CD4-positive, alpha-beta memory T cell (primary cell): ENCODE measurements at places on chromosomes 3 and 15.

DNA sequence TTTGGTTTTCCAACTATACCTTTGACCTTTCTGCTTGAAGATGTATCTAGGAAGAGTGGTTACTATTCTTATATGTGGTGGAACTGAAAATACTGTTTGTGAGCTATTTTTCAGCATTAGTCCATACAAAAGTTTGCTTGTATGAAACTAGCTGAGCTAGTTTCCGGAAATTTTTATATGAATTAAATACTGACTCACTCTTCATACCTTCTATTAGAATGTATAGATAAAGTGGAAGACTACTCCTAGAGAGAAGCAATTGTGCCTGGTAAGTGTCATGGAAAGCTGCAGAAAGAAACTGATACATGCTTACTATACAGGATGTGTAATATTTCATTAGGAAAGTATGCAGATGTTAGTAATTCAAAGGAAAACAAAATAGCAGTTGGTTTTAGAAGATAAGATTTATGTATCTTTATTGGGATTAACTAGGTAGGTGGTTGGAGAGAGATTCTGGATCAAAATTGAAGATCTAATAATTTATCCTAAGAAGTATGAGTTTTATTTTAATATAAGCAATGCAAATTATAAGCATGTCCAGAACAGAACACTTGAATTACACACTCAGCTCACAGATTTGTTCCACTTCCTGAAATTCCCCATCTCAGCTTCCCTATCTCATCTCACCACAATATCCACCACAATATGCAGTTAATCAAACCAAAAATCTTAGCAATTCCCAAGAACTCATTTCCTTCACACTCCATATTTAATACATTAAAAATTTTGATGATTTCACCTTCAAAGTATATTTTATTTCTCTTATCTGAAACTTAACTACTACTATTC is 82.8 kb downstream of the BCHE start:
- H3K4me3 ChIP-seq: no peak overlapping the region
- H3K4me1 ChIP-seq: no peaks in the 10 kb centered on the region
- no peaks in the 10 kb centered on the region for H3K27me3 ChIP-seq
- H3K27ac ChIP-seq: no peak overlapping the region

DNA sequence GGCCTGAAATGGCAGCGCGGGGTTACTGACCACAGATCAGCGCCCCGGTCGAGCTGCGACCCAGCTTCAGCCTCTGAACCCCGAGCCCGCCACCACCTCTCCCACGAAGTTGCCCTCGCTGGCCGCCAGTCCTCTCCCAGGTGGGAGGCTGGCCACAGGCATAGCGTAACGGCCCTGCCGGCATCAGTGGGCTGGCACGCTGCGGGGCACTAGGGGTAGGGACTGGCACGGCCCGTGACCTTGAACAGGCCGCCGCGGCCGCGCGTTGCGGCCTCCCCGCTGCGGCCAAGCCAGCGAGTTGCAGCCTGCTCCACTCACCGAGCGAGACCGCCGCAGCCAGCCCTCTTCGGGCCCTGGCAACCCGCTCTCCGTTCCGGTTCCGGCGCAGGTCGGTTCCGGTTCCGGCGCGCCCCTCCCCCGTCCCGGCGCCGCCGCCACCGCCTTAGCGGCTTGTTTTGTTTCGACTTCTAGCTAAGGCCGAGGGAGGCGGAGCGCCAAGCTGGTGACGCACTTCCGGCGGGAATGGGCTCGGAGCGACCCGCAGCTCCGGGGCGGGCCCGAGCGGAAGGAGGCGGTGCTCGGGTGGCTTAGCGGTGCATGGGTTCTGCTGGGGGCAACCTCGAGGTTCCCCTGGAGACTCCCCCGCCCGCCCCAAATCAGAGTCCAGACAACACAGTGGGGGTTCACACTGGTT is at the start of gene USP19:
Gene USP19, minus strand, starts transcription at position 386 of the 694 bp plus-strand sequence. CDS start 1,678 bp downstream, outside the sequence.
- peak within 1 kb of the TSS; percentile 94 for H3K4me3 ChIP-seq
- peak within 1 kb of the TSS; percentile 92 for H3K27ac ChIP-seq
- H3K36me3 ChIP-seq: peaks cover 25% of the 10 kb centered on the region
- peaks cover 26% of the 10 kb centered on the region for H3K4me1 ChIP-seq
- H3K27me3 ChIP-seq: no peaks in the 10 kb centered on the region

GRCh38 chr3:69051756-69052471 is at the start of gene TMF1:
TSS of gene TMF1 (minus strand) at chr3:69052333. CDS start at chr3:69052086, 247 bp downstream.
- peaks cover 26% of the 10 kb centered on the region for H3K36me3 ChIP-seq
- peak; percentile 98 for DNase-seq
- H3K27ac ChIP-seq: peak within 1 kb of the TSS; percentile 96

DNA sequence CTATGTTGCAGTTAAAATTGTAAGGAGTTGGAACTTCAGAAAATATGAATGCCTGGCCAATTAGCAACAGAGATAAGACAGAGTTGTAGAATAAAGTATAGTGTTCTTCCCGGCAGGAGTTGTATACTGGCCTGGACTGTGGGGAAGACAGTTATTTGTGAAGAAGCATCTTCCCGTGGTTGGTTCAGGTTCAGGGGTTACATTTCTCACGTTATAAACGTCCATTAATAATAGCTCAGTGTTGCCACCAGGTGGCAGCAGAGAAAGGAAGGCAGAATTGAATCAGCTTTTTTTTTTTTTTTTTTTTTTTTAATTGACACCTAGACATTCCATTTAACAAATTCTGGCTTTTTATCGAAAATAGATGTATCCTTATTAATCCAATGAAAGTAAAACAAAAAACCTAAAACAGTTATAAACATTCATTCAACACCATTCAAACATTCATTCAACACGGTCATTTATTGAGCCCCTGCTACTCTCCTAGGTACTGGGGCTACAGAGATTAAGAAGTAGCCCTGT is 66.4 kb upstream of the NR2E3 start:
- no peak overlapping the region for H3K4me3 ChIP-seq
- no peaks in the 10 kb centered on the region for H3K4me1 ChIP-seq
- H3K36me3 ChIP-seq: no peaks in the 10 kb centered on the region
- no peak overlapping the region for H3K27ac ChIP-seq
- H3K27me3 ChIP-seq: no peaks in the 10 kb centered on the region

GRCh38 chr3:51954105-51954504 is 1.1 kb upstream of the GPR62 start:
- DNase-seq: no peak
- H3K4me1 ChIP-seq: peaks cover 15% of the 10 kb centered on the region
- H3K36me3 ChIP-seq: no peaks in the 10 kb centered on the region
- no peak overlapping the region for H3K4me3 ChIP-seq
- H3K27ac ChIP-seq: no peak overlapping the region

DNA sequence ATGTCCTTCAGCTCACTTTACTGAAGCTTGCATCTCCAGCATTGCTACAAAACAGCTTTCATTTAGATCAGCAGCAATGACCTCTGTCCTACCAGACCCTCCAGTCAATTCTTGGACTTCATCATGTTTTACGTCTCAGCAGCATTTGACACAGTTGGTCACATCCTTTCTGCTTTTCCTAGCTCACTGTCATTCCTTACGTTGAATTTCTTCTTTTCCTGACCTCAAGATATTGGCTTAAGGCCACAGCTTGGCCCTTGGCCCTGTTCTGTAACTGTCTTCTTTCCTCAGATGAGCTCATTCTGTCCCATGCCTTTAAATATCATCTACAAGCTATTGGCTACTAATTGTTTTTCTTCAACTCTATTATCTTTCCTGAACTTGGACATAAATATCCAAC is 576.2 kb upstream of the KCNMB2 start:
- DNase-seq: no peak
- no peak overlapping the region for H3K4me3 ChIP-seq
- H3K27me3 ChIP-seq: no peaks in the 10 kb centered on the region

GRCh38 chr3:128483657-128484403 is 9.2 kb downstream of the GATA2 start:
- peaks cover 60% of the 10 kb centered on the region for H3K27me3 ChIP-seq
- peaks cover 41% of the 10 kb centered on the region for H3K4me1 ChIP-seq
- no peak for DNase-seq
- no peak overlapping the region for H3K4me3 ChIP-seq
- no peak overlapping the region for H3K27ac ChIP-seq

DNA sequence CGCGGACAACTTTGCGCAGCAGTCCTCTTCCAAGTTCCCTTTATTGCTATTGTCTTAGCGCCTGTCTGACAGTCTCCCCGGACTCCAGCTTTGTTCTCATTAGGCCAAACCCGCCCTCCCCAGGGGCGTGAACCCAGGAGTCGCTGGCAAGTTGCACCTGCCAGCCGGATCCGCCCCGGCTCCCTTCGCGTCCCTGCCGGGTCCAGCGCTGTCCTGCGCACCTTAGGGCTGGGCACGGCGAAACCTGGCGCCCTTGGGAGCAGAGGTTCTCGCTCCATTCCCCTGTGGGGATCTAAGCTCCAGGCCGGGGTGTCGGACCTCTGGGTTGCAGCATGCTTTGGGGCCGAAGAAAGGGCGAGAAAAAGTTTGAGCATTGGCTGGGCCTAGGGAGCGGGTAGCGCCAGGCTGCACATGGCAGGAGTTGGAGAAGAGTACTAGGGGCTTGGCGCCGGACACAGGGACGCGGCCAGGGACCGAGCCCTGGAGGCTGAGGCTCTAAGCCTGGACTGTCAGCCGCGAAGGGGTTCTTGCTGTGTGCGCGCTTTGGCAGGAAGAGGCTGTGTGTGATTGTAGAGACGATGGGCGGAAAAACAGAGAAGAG is 335.1 kb upstream of the THRB start:
- H3K36me3 ChIP-seq: no peaks in the 10 kb centered on the region
- no peak overlapping the region for H3K27ac ChIP-seq
- no peak for DNase-seq
- H3K27me3 ChIP-seq: no peaks in the 10 kb centered on the region
- H3K4me1 ChIP-seq: no peaks in the 10 kb centered on the region

GRCh38 chr3:151918253-151919029 is 45.0 kb downstream of the SUCNR1 start:
- H3K27ac ChIP-seq: no peak overlapping the region
- no peaks in the 10 kb centered on the region for H3K27me3 ChIP-seq
- DNase-seq: peak; percentile 22
- H3K4me1 ChIP-seq: no peaks in the 10 kb centered on the region

GRCh38 chr3:48688737-48689075 is 3.0 kb upstream of the NCKIPSD start:
- no peak for DNase-seq
- H3K36me3 ChIP-seq: peaks cover 56% of the 10 kb centered on the region
- no peaks in the 10 kb centered on the region for H3K27me3 ChIP-seq
- peaks cover 22% of the 10 kb centered on the region for H3K4me1 ChIP-seq

DNA sequence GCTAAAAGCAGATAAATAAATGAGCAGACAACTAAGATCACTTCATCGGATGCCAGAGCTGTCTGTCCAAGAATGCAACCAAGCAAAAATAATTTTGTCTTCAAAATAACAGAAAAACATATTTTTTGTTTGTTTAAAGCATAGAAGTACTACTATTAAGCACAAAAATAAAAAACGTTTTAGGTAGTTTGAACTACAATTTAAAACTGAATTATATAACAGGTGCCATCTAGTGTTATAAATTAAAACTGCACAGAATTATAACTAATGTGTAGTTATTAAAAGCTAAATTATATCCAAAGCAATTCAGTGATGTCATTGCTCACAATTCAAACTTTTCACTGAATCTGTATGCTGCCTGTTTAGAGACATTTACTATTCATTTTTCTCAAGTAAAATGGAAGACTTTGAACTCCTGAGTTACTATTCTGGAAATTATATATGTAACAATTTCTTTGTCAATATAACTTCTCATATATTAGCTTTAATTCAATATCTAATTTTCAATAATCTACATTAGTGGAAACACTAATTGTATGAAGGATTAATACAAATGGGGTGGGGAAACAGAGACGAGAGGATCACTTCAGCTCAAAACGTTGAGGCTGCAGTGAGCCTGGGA is 29.5 kb downstream of the LINS1 start:
- H3K27me3 ChIP-seq: no peaks in the 10 kb centered on the region
- no peak overlapping the region for H3K4me3 ChIP-seq
- H3K27ac ChIP-seq: peak overlapping the region; percentile 37
- peaks cover 31% of the 10 kb centered on the region for H3K4me1 ChIP-seq
- peaks cover 17% of the 10 kb centered on the region for H3K36me3 ChIP-seq

- no peaks in the 10 kb centered on the region for H3K36me3 ChIP-seq
- no peak for DNase-seq
- H3K27ac ChIP-seq: no peak overlapping the region
- H3K4me3 ChIP-seq: no peak overlapping the region
- H3K4me1 ChIP-seq: no peaks in the 10 kb centered on the region
- no peaks in the 10 kb centered on the region for H3K27me3 ChIP-seq
These were observed 20.3 kb downstream of the IL12A start for GRCh38 chr3:160008961-160009360.

DNA sequence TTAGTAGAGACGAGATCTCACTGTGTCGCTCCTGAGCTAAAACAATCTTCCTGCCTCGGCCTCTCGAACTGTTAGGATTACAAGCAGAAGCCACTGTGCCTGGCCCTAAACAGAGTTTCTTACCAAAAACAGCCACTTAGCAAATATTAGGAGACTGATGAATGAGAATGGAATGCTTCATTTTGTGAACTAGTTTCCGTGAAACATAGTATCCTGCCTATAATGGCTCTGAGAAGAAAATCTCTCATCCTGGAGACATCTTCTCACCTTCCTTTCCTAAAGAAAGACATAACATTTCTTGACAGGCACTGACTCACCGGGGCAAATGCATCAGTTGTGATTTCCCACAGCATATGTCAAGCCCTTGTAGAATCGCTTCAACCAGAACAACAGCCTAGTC is 44.9 kb downstream of the GJD2 start:
- no peak overlapping the region for H3K27ac ChIP-seq
- H3K27me3 ChIP-seq: no peaks in the 10 kb centered on the region
- H3K36me3 ChIP-seq: no peaks in the 10 kb centered on the region

DNA sequence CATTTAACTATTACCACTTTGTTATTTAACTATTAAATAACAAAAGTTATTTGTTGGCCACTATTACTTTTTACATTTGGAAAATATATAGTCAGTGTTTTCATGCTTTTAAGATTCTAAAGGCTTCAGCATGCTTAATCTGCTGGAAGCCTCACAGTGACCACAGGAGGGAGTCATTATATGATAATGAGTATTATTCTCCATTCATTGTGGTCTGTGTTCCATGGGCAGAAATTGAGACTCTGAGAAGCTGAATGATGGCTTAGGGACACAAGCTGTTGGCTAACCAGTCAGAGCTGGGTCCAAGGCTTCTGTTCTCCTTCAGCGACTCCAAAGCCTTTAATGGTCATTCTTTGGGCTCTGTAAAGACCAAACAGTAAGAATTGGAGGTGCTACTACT is 64.7 kb downstream of the BFSP2 start:
- H3K27ac ChIP-seq: no peak overlapping the region
- peaks cover 21% of the 10 kb centered on the region for H3K4me1 ChIP-seq
- no peak overlapping the region for H3K4me3 ChIP-seq
- no peaks in the 10 kb centered on the region for H3K36me3 ChIP-seq
- H3K27me3 ChIP-seq: no peaks in the 10 kb centered on the region

- H3K27me3 ChIP-seq: no peaks in the 10 kb centered on the region
- DNase-seq: no peak
- no peaks in the 10 kb centered on the region for H3K36me3 ChIP-seq
- no peak overlapping the region for H3K27ac ChIP-seq
These were observed 16.2 kb downstream of the LCMT2 start for GRCh38 chr15:43314171-43314570.

GRCh38 chr3:134378818-134379217 is 4.6 kb upstream of the AMOTL2 start:
- no peak overlapping the region for H3K4me3 ChIP-seq
- no peaks in the 10 kb centered on the region for H3K36me3 ChIP-seq
- H3K27me3 ChIP-seq: peaks cover 10% of the 10 kb centered on the region
- DNase-seq: no peak
- peaks cover 8% of the 10 kb centered on the region for H3K4me1 ChIP-seq

GRCh38 chr3:101695779-101696372 is 9.4 kb upstream of the RPL24 start:
- H3K36me3 ChIP-seq: no peaks in the 10 kb centered on the region

GRCh38 chr15:85584872-85585271 is 204.5 kb downstream of the AKAP13 start:
- peaks cover 75% of the 10 kb centered on the region for H3K4me1 ChIP-seq
- peaks cover 10% of the 10 kb centered on the region for H3K36me3 ChIP-seq
- H3K27me3 ChIP-seq: no peaks in the 10 kb centered on the region
- peak overlapping the region; percentile 23 for H3K4me3 ChIP-seq
- H3K27ac ChIP-seq: peak overlapping the region; percentile 72
- DNase-seq: no peak
